Epithelial cell of umbilical artery (primary cell): ENCODE measurements at places on chromosomes 6 and 20. TPM values are rescaled to one million over a fixed set of nuclear protein-coding genes. Genes with fewer than 3 reads are reported as not detected.

The EPPIN gene
- total RNA-seq = not detected in 2 replicates

The ABRACL gene
- 79.8 and 111 TPM in 2 replicates for total RNA-seq

The TMEM244 gene
- total RNA-seq = not detected in 2 replicates

The MYBL2 gene
- total RNA-seq = 19.8 and 19.9 TPM in 2 replicates

The SLC35B3 gene
- 16.2 and 19.8 TPM in 2 replicates for total RNA-seq

The DUSP15 gene
- total RNA-seq = not detected in 2 replicates

The PSMG4 gene
- 34.0 and 58.5 TPM in 2 replicates for total RNA-seq

The PKIB gene
- total RNA-seq = 0.76 and 0.97 TPM in 2 replicates

The PI16 gene
- not detected in 2 replicates for total RNA-seq

The RFX6 gene
- not detected in 2 replicates for total RNA-seq

The TMEM170B gene
- total RNA-seq = 3.6 and 6.1 TPM in 2 replicates

The SLC22A23 gene
- total RNA-seq = 1.9 and 3.8 TPM in 2 replicates

The RIPOR3 gene
- under 0.01 and 0.76 TPM in 2 replicates for total RNA-seq

The FKBP1C gene
- 0.97 TPM in 1 of 2 replicates, not detected in the other for total RNA-seq

The OR2J3 gene
- not detected in 2 replicates for total RNA-seq

The LRRN4 gene
- not detected in 2 replicates for total RNA-seq

The CDH22 gene
- not detected in 2 replicates for total RNA-seq

The SAMD5 gene
- total RNA-seq = 3.2 and 3.3 TPM in 2 replicates

The MAP3K7 gene
- 24.4 and 27.5 TPM in 2 replicates for total RNA-seq

The GMPR gene
- 21.4 and 44.5 TPM in 2 replicates for total RNA-seq

The HCK gene
- total RNA-seq = not detected in 2 replicates

The TAF8 gene
- 15.6 and 28.4 TPM in 2 replicates for total RNA-seq

The NOX3 gene
- total RNA-seq = not detected in 2 replicates

The PAK5 gene
- not detected in 2 replicates for total RNA-seq

The TRIM31 gene
- total RNA-seq = not detected in 2 replicates

The DTD1 gene
- 104 and 117 TPM in 2 replicates for total RNA-seq

The GSTA2 gene
- not detected in 2 replicates for total RNA-seq

The KIAA1755 gene
- total RNA-seq = under 0.01 and 0.30 TPM in 2 replicates

The AFG1L gene
- 2.3 and 5.3 TPM in 2 replicates for total RNA-seq

The LGSN gene
- not detected in 2 replicates for total RNA-seq

The BMP7 gene
- not detected in 2 replicates for total RNA-seq

The IL17F gene
- total RNA-seq = not detected in 2 replicates

The ZSCAN31 gene
- 14.3 and 15.7 TPM in 2 replicates for total RNA-seq

The TGM3 gene
- not detected in 2 replicates for total RNA-seq

The TFAP2C gene
- under 0.01 TPM in 1 of 2 replicates, not detected in the other for total RNA-seq

The TCP11 gene
- under 0.01 TPM in 1 of 2 replicates, not detected in the other for total RNA-seq

The TRIM15 gene
- total RNA-seq = not detected in 2 replicates

The MCHR2 gene
- not detected in 2 replicates for total RNA-seq

The AKAP12 gene
- 102 and 340 TPM in 2 replicates for total RNA-seq

The NHLRC1 gene
- total RNA-seq = 2.6 and 3.3 TPM in 2 replicates

The STMN3 gene
- 0.32 and 0.76 TPM in 2 replicates for total RNA-seq

The MOCS1 gene
- 11.4 and 12.3 TPM in 2 replicates for total RNA-seq

The KIF6 gene
- total RNA-seq = not detected in 2 replicates

The SNHG17 gene
- 9.4 and 17.2 TPM in 2 replicates for total RNA-seq

The EFCAB8 gene
- total RNA-seq = under 0.01 TPM in 1 of 2 replicates, not detected in the other

The NR2E1 gene
- total RNA-seq = not detected in 2 replicates

The RSPO4 gene
- not detected in 2 replicates for total RNA-seq

The ACTL10 gene
- 3.6 and 4.0 TPM in 2 replicates for total RNA-seq

The BANF2 gene
- total RNA-seq = not detected in 2 replicates

The CRISP3 gene
- not detected in 2 replicates for total RNA-seq

The PTK6 gene
- total RNA-seq = not detected in 2 replicates

The NRSN2 gene
- total RNA-seq = 8.8 and 29.2 TPM in 2 replicates

The MUC21 gene
- not detected in 2 replicates for total RNA-seq

The FABP7 gene
- total RNA-seq = not detected in 2 replicates

The SLC52A3 gene
- not detected in 2 replicates for total RNA-seq

The SLC22A3 gene
- 0.32 and 0.61 TPM in 2 replicates for total RNA-seq
